ENCODE measurements at places on chromosomes 2 and 18.

DNA sequence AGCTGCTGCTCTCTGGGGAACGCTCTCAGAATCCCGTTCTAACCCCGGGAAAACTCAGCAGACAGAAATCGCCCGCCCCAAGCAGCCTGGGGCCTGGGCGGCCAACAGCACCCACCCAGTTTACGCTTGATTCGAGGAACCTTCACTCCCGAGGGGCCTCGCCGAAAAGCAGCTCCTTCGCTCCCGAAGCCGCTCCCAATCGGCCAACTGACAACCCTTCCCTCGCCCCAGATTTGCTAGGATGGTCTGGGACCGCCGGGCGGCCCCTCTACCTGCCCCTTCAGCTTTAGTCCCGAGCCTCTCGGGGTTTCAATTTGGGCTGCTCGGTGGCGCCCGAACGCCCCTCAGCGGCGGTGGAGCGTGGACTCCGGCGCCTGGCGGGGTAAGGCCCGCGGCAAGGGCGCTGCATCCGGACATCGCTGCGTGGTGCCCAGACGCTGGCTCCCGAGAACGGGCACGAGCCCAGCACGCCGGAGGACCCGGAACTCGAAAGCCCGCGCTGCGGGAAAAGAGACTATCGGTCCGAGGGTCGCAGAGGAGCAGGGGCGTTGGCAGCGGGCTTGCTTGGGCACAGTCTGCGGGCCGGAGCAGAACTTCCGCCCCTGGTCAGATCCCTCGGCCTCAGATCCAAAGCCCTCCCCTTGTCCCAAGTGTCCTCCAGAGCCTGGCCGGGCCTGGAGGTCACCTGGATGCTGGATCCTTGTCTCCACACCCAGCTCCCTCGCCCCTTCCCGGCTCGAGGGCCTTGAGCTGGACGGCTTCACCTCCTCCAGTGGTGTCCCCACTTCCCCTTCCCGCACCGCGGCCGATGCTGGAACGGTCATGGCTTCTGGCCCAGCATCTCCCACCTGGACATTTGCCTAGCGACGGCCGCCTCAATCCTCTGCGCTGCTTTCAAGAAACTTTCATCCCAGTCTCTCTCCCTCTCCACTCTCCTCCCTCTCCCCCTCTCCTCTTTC lies 3.0 kb upstream of the OTX1 start:
- DNase-seq: no peak

- no peak for DNase-seq
Observed at GRCh38 chr2:48715956-48716355, 39.6 kb downstream of the LHCGR start.

DNA sequence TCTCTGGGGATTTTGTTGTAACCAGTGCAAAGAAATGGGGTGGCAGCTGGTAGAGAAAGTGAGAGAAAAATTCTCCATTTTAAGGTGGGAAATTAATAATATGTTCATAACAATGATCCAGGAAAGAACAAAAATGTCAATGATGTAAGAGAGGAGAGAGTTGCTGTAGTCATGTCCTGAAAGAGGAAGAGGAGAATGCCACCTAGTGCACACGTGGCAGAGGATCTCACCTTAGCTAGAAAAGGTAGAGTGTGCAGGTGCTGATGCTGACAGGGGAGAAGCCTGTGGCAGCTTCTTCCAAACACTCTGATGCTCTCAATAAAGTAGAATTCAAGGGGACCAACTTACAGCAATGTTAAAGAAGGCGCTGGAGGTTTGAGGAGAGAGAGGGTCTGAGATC lies 282.9 kb upstream of the PKDCC start:
- DNase-seq: no peak

DNA sequence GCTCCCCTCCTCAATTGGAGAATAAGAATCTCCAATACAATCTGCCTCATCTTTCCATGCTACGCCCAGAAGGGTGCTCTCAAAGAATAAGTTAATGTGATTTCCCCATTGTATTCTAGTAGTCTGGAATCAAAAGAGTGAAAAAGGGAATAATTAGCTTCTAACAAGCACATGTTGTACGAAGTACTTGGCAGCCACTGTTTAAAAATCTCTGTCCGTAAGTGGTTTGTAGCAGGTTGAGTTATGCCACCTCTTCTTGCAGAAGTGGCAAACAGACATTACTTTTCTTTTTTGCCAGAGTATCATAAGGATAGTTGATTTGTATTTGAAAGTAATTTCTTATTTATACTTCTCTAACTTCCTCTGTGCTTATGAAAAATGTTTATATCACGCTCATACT lies 184.7 kb downstream of the CD226 start:
- DNase-seq: no peak

GRCh38 chr2:120355780-120356266 lies 9.9 kb downstream of the INHBB start:
- no peak for DNase-seq

- peak; percentile 40 for DNase-seq
Observed at GRCh38 chr18:62523631-62524439, 1.0 kb downstream of the ZCCHC2 start.

GRCh38 chr2:84247532-84247931 lies 211.5 kb downstream of the SUCLG1 start:
- DNase-seq: no peak

DNA sequence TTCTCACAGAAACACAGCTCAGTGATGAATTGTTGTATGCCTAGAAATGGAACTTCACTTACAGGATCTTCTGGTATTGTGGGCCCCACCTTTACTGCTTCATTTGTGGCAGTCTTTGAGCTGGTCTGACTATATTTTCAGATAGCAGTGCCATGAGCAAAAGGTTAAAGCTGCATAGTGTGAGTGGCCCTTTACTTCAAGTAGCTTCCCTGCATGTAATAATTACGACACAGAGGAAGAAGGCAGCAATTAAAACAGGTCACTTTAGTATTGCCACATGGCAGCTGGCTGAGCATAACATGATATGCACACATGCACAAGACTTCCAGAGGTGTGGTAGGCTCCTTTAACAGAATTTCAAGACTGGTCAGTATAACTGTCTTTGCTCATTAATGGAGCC lies 426.3 kb upstream of the ZEB2 start:
- no peak for DNase-seq

DNA sequence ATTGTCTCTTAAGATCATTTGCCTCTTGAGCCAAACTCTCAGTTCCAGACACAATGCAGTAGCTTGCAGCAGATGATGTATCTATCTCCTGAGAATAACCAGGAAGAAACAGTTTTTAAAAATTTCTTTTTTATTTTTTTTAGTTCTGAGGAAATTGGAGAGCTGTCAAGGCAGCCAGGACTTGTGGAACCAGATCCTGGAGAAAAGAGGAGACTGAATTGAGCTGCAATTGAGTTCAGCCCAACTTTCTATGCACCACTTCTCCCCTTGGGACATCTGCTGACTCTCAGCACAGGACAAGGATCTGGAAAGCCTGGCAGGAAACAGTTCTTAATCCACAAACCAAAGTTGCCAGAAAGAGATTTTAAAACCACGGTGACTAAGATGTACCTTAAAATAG lies 13.5 kb upstream of the CSRNP3 start:
- no peak for DNase-seq

- DNase-seq: peak; percentile 67
Observed at GRCh38 chr2:15577071-15577735, 14.5 kb upstream of the DDX1 start.

DNA sequence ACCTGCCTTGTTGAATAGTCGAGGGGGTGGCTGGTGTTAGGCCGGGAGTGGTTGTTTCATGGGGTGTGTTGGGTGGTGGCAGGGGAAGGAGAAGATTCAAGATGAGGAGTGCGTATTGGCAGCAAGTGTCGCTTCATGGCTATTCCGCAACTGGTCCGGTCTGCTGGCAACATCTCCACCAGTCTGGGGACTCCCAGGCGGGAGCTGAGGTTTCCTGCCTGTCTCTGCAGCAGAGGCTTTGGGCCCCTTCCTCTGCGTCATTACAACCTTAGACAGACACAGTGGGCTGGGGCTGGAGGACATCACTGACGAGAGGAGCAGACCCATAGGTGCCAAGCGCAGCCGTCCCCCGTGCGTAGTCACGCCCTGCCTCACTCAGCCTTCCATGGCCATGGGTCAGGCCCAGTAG lies 64.0 kb upstream of the MCFD2 start:
- peak; percentile 80 for DNase-seq

- DNase-seq: no peak
Observed at GRCh38 chr2:6963727-6964126, 46.5 kb downstream of the RNF144A start.

- no peak for DNase-seq
Observed at GRCh38 chr2:74847070-74847858, 13.3 kb downstream of the HK2 start.
